Stimulated activated naive CD4-positive, alpha-beta T cell treated with Interleukin-2 at 50 U/mL for 16 hours (primary cell): ENCODE measurements at places on chromosomes 12 and 14.

- DNase-seq = no peak
Observed at GRCh38 chr12:63403256-63403655, 252.3 kb upstream of the AVPR1A start.

DNA sequence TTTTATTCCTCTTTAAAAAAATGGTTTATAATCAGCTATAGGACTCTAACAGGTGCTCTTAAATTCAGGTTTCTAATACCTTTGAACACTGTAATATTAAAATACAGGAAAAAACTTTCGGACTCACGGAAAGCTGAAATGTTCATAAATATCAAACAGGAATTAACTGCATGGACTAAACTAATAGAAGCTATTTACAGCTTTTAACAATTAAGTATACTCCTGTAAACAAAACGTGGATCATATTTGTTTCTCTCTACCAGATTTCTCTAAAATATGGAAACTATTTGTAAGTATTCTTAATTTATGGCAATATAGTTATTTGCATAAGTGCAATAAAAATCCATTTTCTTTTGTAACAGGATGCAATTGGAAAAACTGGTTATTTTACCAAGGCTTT, 108.9 kb upstream of the RESF1 start:
- DNase-seq = no peak

DNA sequence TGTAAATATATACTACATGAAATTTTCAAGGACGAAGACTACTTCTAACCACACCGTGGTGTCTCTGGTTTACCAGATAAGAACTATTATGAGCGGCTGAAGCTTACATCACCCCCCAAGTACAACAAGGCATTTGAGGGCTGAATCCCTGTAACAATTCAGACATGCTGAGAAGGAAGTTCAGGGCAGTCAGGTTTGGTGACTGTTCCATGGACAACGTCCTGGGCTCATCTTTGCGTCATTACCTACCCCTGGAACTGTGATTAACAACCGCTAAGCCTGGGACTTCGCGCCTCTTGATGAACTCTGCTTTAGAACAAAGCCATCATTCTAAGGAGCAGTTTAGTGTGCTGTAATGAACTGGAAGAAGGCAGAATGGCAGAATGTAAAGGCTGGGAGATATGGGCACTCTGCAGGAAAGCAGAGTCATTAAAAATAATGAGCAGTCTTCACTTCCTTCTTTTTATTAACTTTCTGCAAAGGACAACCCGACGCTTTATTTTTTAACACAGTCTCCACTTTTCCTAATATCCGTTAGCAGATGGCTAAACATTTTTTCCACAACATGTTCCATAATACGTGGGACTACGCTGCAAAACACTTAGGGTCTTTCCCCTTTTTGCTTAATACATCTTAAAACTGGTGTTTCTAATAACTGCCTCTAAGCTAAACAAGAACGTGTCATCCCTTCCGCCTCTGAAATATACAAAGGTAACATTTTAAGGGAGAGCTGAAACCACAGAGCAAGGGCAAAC, 263.2 kb downstream of the ADAMTS20 start:
- no peak for DNase-seq

DNA sequence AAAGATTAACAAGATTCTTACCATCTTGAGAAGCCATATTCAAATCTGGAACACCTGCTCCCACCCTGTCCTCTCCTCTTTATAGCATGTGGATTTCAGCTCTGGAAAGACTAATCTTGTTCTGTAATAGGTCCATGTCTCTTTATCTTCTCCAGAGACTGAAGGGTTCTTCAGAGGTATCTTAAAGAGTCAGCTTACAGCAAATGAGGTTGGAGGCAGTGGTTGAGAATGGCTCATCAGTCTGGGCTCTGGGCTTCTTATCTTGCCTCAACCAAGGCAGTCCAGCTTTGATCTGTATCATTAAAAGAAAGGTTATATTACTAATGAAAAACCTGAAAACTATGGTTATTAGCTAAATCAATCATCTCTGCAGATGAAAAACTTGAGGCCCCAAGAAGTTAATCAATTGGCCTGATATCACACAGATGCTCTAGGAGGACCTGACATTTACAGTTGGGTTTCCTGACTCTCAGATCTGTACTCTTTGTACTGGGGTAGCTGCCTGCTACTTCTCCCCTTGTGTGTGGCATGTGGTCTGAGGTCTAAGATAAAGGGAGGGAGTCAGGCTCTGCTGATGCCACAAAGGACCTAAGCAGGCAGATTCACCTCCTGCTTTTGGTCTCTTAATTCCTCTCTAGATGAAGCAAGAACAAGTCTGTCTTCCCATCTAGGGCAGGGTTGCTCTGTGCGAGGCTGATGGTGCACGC, 1.7 kb upstream of the AKAP6 start:
- no peak for DNase-seq

DNA sequence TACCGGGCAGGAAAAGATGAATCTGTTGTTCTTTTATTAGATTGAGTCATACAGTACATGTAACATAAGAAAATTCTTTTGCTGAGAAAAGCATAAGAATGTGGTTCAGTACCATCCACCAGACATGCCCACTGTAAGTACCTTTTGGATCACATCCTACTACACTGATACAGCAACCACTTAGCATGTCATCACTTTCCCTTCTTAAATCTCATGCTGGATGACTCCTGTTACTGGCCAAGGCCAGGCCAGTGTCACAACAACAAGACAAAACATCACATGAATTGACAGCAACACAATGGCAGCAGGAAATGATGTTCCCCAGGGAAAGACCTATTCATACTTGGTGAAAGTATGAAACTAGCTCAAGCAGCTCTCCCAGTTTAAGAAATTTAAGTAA, 46.4 kb downstream of the STXBP6 start:
- no peak for DNase-seq

DNA sequence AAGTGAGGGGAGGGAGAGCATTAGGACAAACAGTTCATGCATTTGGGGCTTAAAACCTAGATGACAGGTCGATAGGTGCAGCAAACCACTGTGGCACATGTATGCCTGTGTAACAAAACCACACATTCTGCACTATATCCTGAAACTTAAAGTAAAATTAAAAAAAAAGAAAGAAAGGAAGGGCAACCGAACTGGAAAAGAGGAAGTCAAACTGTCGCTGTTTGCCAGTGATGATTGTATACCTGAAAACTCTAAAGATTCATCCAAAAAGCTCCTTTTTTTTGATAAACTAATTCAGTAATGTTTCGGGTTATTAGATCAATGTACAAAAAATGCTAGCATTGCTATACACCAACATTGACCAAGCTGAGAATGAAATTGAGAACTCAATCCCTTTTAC, 259.0 kb upstream of the ALG10 start:
- DNase-seq = no peak

DNA sequence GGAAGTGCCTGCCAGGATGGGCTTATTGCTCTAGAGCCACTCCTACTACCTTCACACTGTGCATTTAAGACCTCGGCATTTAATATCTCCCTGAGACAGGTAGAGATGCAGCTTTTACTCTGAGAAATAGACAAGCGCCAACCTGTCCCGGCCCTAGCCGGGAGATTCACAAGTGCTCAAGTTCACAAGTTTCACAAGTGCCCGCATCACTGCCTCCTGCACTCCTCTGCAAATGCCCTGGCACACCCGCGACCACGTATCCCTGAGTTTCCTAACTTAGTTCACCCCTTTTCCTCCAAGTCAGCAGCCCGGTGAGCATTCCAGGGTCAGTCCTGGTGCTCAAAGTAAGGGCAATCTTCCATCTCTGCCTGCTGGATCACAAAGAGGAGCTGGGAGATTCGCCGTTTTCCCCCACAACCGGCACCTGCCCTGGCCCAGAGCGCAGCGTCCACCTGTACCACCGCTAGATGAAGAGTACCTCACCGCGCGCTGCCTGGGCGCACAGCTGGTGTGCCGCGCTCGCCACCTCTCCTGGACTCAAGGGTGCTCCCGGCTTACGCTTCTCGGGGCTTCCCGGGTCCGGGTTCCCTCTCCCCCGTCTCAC, 5.0 kb upstream of the SLC38A4 start:
- DNase-seq = no peak

- no peak for DNase-seq
Observed at GRCh38 chr12:31440586-31440985, 114.6 kb upstream of the SINHCAF start.
